SJSA1 (cell line): ENCODE measurements at places on chromosomes 5 and 9.

- DNase-seq, result no peak
These were observed 110.7 kb upstream of the STC2 start for GRCh38 chr5:173438951-173439350.

DNA sequence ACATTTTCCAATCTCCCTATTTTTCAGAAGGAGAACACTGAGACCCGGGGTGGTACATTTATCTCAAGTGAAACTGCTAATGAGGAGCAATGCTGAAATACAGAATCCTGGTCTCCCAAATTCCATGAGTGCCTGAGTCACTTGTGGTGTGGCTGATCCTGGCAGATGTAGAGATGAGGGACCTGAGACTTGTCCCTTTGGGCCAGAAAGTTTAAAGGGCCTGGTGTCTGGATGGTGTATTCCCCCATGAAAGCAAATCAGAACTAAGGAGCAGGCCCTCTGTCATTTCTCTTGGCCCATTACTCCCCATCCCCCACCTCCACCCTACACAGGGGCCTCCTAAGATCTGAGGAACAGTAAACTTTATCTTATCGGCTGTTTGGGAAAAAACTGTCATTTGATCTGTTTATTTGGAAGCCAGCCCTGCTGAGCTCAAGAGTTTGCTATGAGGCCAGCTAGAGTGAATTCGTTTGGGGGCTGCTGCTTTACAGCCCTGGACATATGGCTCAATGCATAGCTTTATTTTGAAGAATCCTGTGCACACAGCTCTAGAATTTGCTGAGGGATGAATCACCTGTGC, 140.3 kb downstream of the LHFPL2 start:
- DNase-seq, result no peak

- DNase-seq, result no peak
These were observed 5.5 kb downstream of the CSNK1G3 start for GRCh38 chr5:123517476-123517875.

DNA sequence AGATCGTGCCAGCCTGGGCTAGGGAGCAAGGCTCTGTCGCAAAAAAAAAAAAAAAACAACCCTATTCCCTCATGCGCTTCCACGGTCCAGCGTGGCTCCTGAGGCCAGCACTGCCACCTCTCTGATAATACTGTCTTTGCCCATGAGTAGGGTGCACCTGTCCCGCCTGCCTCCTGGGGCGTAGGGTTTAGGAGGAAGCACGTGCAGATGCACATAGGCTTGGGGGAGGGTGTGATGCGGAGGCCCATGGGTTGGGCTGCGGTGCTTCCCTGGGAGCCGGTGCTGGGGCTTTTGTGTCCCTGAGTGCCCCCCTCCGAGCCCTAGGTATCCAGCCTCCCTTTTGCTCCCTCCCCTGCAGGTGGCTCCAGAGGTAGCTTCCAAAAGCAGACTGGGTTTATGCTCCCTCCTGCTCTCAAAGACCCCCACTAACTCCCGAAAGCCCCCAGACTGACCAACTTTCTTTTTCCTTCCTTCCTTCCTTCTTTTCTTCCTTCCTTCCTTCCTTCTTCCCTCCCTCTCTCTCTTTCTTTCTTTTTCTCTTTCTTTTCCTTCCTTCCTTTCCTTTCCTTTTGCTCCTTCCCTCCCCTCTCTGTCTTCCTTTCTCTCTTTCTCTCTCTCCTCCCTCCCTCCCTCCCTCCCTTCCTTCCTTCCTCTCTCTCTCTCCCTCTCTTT, 12.8 kb downstream of the FGFR4 start:
- DNase-seq, result no peak

DNA sequence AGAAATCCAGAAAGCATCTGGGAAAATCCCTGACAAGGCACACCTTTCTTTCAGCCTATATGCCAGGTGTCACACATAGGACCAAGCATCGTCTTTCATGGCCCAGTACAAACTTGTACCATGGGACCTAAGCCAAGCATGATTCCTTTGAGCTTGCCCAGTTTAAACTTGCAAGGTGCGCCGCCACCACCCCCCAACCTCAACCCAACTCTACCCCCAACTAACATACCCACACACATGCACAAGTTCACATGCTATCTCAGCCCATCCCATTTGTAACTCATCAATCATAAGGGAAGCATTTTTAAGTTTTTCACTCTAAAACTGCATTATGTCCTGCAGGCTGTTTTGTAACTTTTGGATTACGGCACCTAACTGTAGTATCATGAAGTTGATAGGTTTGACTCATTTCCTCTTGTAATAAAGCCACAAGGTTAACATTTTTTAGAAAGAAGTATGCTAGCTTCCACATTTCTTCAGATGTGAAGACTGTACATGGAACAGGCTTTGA, 145.9 kb upstream of the FST start:
- DNase-seq, result no peak

DNA sequence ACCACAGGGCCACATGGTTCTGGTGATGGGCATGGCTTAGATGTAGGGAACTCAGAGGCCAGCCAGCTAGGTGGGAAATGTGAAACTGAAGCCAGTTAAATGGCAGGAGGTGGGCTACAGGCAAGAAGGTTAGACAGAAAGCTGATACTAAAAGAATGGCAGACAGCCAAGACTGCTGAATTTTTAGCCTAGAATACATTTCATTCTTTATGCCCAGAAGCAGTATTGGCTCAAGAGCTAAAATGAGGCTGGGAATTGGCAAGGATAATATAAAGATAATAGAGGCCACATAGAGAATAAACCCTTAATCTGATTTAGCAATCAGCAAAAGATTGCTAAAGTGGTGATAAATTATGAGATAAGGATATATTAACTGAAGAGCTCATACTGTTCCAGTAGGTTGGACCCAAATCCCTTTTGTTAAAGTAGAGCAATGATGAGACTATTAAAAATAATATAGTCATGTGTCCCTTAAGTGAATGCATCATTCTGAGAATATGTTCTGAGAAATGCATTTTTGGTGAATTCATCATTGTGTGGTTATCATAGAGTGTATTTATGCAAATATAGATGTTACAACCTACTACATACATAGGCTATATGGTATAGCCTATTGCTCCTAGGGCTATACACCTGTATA, 234.3 kb downstream of the CHSY3 start:
- DNase-seq, result no peak

GRCh38 chr5:142439207-142439860, 114.5 kb upstream of the SPRY4 start:
- no peak for DNase-seq
